Muscle of leg (tissue), 16 donors: ENCODE measurements at places on chromosomes 7 and 10. TPM values are rescaled to one million over a fixed set of nuclear protein-coding genes. Genes with fewer than 3 reads are reported as not detected.

DNA sequence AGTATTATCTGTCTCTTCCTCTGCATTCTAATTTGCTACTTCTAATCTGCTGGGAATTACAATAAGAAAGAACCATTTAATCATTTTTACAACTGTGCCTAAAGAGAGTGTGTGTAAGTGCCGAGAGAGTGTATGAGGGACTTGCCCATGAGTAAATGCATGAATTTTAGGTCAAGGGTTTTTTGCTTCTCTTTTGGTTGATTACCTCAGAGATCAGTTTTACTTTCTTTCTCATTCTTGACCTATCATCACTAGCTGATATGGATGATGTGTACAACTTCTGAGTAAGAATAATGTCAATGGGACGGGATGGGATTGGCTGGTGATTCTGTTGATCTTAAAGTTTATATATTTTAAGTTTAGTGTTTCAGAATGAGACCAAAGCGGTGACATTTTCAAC lies 47.8 kb downstream of the IKZF1 start:
- no peaks in the 10 kb centered on the region for H3K4me1 ChIP-seq
- no peak overlapping the region for H3K27ac ChIP-seq
- no peak overlapping the region for H3K4me3 ChIP-seq
- no peak for DNase-seq

DNA sequence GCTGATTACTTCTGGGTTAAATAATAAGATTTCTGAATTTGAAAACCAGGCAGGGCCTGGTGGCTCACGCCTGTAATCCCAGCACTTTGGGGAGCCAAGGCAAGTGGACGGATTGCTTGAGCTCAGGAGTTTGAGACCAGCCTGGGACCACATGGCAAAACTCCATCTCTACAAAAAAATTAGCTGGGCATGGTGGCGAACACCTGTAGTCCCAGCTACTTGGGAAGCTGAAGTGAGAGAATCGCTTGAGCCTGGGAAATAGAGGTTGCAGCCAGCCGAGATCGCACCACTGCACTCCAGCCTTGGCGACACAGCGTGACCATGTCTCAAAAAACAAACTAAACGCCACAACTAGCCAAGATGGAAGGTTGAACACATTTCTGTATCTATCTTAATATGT lies 3.5 kb downstream of the CYCS start:
- peaks cover 8% of the 10 kb centered on the region for H3K4me1 ChIP-seq
- no peak for DNase-seq
- H3K27me3 ChIP-seq, result no peaks in the 10 kb centered on the region
- peaks cover 24% of the 10 kb centered on the region for H3K36me3 ChIP-seq
- H3K27ac ChIP-seq, result no peak overlapping the region

- no peaks in the 10 kb centered on the region for H3K27me3 ChIP-seq
- H3K36me3 ChIP-seq, result no peaks in the 10 kb centered on the region
- no peak for DNase-seq
- H3K27ac ChIP-seq, result no peak overlapping the region
- peaks cover 4% of the 10 kb centered on the region for H3K4me1 ChIP-seq
Observed at GRCh38 chr7:93119191-93119905, 1.6 kb upstream of the SAMD9 start.

- no peak overlapping the region for H3K4me3 ChIP-seq
- no peaks in the 10 kb centered on the region for H3K36me3 ChIP-seq
Observed at GRCh38 chr10:12538491-12538995, 189.2 kb downstream of the CAMK1D start.

DNA sequence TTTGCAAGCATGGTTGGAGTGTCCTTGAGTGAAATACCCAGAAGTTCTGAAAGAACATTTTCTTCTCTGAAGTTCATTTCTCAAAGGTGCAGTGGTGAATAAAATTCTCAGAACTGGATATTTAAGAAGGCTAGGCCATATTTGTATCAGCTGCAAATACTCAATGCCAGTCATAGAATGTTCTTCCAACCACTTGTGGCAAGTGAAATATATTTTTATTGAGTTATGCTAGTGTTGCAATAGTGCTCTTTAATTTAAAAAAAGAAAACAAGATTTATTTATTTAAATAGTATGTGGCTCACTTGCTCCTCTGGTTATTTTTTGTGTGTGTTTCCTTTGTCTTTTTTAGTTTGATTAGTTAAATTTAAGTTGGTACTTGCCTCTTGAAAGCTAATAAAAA lies 64.5 kb downstream of the PALS2 start:
- no peaks in the 10 kb centered on the region for H3K27me3 ChIP-seq
- H3K4me1 ChIP-seq, result no peaks in the 10 kb centered on the region
- no peaks in the 10 kb centered on the region for H3K36me3 ChIP-seq

DNA sequence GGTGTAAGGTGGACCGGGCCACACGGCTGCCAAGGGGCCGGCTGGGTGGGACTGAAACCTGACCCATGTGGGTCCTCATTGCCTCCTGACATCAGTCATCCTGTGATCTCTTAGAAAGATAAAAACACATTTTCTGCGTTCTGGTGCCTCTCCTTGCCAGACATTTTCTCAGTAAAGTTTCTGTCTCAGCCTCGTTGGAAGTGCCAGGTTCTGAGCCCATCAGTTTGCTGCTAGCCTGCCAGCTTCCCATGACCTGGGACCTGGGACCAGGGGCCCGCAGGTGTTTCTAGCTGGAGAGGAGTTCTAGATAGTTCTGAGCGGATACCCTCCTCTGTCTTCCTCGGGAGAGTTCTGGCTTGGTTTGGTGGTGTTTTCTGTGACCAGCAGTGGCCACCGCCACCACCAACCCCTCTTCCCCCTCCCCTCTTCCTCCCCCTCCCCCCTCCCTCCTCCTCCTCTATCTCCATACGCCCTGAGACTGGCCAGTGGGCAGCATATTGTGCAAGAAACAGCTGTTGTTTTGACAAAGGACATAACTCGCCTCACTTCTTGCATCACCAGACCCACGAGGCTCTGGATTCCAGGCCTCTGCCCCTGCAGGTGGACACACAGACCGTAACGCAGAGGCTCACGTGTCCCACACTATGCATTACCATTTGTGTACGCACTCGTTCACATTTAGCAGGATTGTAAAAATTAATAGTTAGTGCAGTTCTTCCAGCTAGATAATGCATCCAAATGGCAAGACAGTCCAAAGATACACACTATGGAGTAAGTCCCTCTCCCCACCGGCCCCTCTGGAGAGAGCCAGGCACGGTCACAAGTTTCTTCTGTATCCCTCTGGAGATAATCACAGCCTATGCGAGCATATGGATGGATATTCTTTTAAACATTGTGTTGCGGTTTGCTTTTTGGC lies 94.6 kb downstream of the CUX1 start:
- peak; percentile 57 for DNase-seq
- H3K27me3 ChIP-seq, result no peaks in the 10 kb centered on the region
- no peak overlapping the region for H3K27ac ChIP-seq
- no peak overlapping the region for H3K4me3 ChIP-seq
- H3K36me3 ChIP-seq, result peaks cover 16% of the 10 kb centered on the region

GRCh38 chr7:130476297-130477150 lies 15.4 kb upstream of the MEST start:
- peak; percentile 93 for DNase-seq
- H3K4me1 ChIP-seq, result peaks cover 17% of the 10 kb centered on the region
- H3K27me3 ChIP-seq, result no peaks in the 10 kb centered on the region
- peak overlapping the region; percentile 81 for H3K27ac ChIP-seq
- no peak overlapping the region for H3K4me3 ChIP-seq
- H3K36me3 ChIP-seq, result no peaks in the 10 kb centered on the region

- no peaks in the 10 kb centered on the region for H3K36me3 ChIP-seq
- H3K27me3 ChIP-seq, result no peaks in the 10 kb centered on the region
- no peak for DNase-seq
- peaks cover 8% of the 10 kb centered on the region for H3K4me1 ChIP-seq
Observed at GRCh38 chr10:7399533-7399932, 11.3 kb downstream of the SFMBT2 start.

- no peak overlapping the region for H3K4me3 ChIP-seq
- no peaks in the 10 kb centered on the region for H3K27me3 ChIP-seq
- peak; percentile 20 for DNase-seq
- no peaks in the 10 kb centered on the region for H3K36me3 ChIP-seq
Observed at GRCh38 chr10:64115908-64116643, 594.9 kb downstream of the REEP3 start.

Gene PCBD1
- 75.7 TPM for polyA plus RNA-seq

Gene ZC3HAV1L
- 24.0 TPM for polyA plus RNA-seq

Gene HYAL4
- polyA plus RNA-seq, result not detected
